ENCODE measurements at places on chromosomes 11 and 22. TPM values are rescaled to one million over a fixed set of nuclear protein-coding genes. Genes with fewer than 3 reads are reported as not detected.

The CCND1 gene
- 0.77 TPM for total RNA-seq

The PDGFD gene
- total RNA-seq, result not detected

The CDPF1 gene
- 8.8 TPM for total RNA-seq

The RAC2 gene
- total RNA-seq, result 930 TPM

The ACRV1 gene
- total RNA-seq, result not detected

The PANX3 gene
- total RNA-seq, result not detected

The PRG2 gene
- total RNA-seq, result 0.98 TPM

The TCN2 gene
- total RNA-seq, result 0.12 TPM

The GLB1L2 gene
- 3.9 TPM for total RNA-seq

The KDM4E gene
- total RNA-seq, result not detected

The VSIG10L2 gene
- total RNA-seq, result not detected

The MUC5AC gene
- total RNA-seq, result not detected

The ASRGL1 gene
- total RNA-seq, result 1.2 TPM

The SYT9 gene
- not detected for total RNA-seq

The ACR gene
- total RNA-seq, result not detected

The APOBEC3B gene
- total RNA-seq, result 8.5 TPM

The MS4A4A gene
- total RNA-seq, result not detected

The PRR33 gene
- total RNA-seq, result 0.09 TPM

The TSPAN32 gene
- total RNA-seq, result 7.6 TPM

The GGTLC3 gene
- total RNA-seq, result not detected

The SLCO2B1 gene
- total RNA-seq, result not detected

The ZNF70 gene
- total RNA-seq, result 1.6 TPM

The MPZL2 gene
- 26.7 TPM for total RNA-seq

The OR52N1 gene
- total RNA-seq, result not detected

The TH gene
- total RNA-seq, result not detected

The C1QTNF5 gene
- not detected for total RNA-seq

The RAG2 gene
- total RNA-seq, result not detected

The KCNE3 gene
- not detected for total RNA-seq

The UPK3A gene
- not detected for total RNA-seq

The MYO7A gene
- 0.23 TPM for total RNA-seq

The BCO2 gene
- total RNA-seq, result 0.75 TPM

The KCNQ1OT1 gene
- 0.16 TPM for total RNA-seq

The DEUP1 gene
- not detected for total RNA-seq

The KCNK7 gene
- total RNA-seq, result 0.37 TPM

The SSTR3 gene
- total RNA-seq, result 15.6 TPM

The STX3 gene
- 5.4 TPM for total RNA-seq

The TMA7B gene
- total RNA-seq, result 1.1 TPM

The HEPHL1 gene
- total RNA-seq, result not detected

The PEX16 gene
- total RNA-seq, result 33.4 TPM

The NAA40 gene
- 15.9 TPM for total RNA-seq

The CRY2 gene
- total RNA-seq, result 14.1 TPM

The GRAMD4 gene
- total RNA-seq, result 25.7 TPM

The OR2AG1 gene
- total RNA-seq, result not detected

The ART5 gene
- total RNA-seq, result 0.23 TPM

The FOLR3 gene
- not detected for total RNA-seq

The OVOL1 gene
- 0.19 TPM for total RNA-seq

The OR5AK2 gene
- total RNA-seq, result not detected

The ISX gene
- total RNA-seq, result not detected

The GAB4 gene
- not detected for total RNA-seq

The PITPNB gene
- total RNA-seq, result 96.5 TPM

The SMIM38 gene
- total RNA-seq, result 0.47 TPM

The PELI3 gene
- 5.7 TPM for total RNA-seq

The PNPLA3 gene
- total RNA-seq, result 0.55 TPM

The RTN3 gene
- total RNA-seq, result 43.0 TPM

The OR6T1 gene
- not detected for total RNA-seq
